Activated T-helper 1 cell treated with anti-CD3 and anti-CD28 coated beads, Interleukin-12 subunit alpha, Interleukin-12 subunit beta, Interleukin-2, Interleukin-4 antibody, amounts not matched to agents 30 ng/mL and 10 ng/mL and 1 ng/mL, durations not matched to agents 14 hours and 24 hours and 36 hours (primary cell): ENCODE measurements at places on chromosomes 2 and 18. TPM values are rescaled to one million over a fixed set of nuclear protein-coding genes. Genes with fewer than 3 reads are reported as not detected.

The ABHD1 gene
- 0.34 and 0.96 TPM in 2 replicates for total RNA-seq

The SKOR2 gene
- not detected in 2 replicates for total RNA-seq

DNA sequence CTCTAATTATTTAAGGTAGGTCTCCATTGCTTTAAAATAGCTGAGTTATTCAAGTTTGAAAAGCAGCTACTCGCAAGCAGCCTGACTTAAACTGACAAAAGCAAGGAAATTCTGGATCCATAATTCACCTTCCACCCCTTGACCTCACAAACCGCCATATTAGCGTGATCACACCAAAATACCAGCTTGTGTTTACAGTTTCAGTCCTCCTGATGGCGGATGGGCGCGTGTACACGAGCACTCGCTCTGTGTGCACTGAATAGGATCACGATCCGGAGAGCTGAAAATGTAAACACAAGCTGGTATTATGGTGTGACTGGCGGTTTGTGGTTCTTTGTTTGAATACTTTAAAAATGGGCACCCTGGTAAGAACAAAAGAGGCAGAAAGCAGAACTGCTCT, 42.4 kb upstream of the PSMD14 start:
- H3K27ac ChIP-seq = no peak overlapping the region
- H3K27me3 ChIP-seq = peaks cover 19% of the 10 kb centered on the region
- no peaks in the 10 kb centered on the region for H3K36me3 ChIP-seq
- no peak overlapping the region for H3K4me3 ChIP-seq

DNA sequence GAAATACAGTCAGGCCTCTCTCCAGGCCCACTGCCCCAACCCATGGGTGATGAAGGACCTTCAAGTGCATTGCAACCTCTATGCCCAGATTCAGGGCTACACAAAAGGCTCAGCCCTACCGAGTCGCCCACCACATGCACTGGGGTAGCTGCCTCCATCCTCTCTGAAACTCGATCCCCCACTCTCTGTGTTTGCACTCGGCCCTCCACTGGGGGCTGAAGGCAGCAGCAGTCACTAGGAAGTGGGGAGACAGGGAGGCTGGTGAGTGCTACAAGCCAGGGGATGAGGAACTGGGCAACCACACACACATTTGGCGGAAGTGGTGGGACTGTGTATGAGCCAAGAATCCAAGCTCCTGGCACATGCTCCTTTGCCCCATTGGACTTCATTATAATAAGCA, 94.6 kb downstream of the CERS6 start:
- DNase-seq = no peak
- H3K27ac ChIP-seq = no peak overlapping the region
- peaks cover 8% of the 10 kb centered on the region for H3K4me1 ChIP-seq
- H3K4me3 ChIP-seq = no peak overlapping the region
- H3K27me3 ChIP-seq = no peaks in the 10 kb centered on the region

The CYP1B1 gene
- 12.7 and 14.7 TPM in 2 replicates for total RNA-seq

GRCh38 chr2:106065983-106066820, 127.9 kb downstream of the UXS1 start:
- no peak overlapping the region for H3K27ac ChIP-seq
- peak overlapping the region; percentile 71 for H3K4me3 ChIP-seq
- no peaks in the 10 kb centered on the region for H3K36me3 ChIP-seq

DNA sequence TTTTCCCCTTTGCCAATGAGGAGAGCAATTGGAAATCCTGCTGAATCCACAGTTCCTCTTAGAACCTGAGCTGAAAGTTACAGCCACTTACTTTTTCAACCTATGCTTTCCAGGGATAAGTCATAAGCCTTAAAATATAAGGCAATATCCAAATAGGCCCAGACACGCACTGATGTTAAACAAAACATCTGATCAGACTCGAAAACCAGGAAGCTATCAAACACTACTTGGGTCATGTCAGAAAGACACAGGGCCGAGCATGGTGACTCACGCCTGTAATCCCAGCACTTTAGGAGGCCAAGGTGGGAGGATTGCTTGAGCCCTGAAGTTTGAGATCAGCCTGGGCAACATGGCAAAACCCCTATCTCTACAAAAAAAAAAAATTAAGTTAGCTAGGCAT, 192.1 kb downstream of the SP3 start:
- no peak overlapping the region for H3K4me3 ChIP-seq
- no peaks in the 10 kb centered on the region for H3K4me1 ChIP-seq
- DNase-seq = no peak
- no peak overlapping the region for H3K27ac ChIP-seq
- no peaks in the 10 kb centered on the region for H3K27me3 ChIP-seq

DNA sequence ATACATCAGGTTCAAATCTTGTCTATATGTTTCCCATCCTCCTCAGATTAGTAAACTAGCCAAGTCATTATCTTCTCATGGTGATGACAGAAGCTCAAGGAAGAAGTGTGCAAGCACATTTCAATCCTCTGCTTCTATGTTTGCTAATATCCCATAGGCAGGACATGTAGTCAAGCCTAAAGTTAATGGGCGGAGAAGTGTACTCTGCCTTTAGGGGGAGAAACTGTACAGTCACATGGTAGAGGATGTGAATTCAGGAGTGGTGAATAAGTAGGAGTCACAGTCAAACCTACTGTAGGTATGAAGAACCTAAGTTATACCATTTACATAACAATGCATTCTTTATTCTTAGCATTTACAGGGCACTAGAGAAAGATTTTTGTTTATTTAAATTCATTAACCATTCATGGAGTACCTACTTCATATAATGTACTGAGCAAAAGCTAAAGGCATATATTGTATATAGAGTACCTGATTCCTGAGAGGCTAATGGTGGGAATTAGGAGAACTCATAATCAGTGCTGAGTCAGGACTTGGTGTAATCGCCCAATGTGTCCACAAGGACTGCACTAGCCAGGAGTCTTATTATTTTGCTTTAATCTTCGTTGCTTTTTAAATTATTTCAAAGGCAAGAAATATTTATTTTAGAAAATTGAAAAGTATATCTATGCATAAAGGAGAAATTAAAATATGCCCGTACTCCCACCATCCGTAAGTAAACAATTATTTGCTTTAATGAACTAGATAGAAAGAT, 394.3 kb upstream of the ETAA1 start:
- H3K27ac ChIP-seq = no peak overlapping the region
- H3K4me3 ChIP-seq = no peak overlapping the region
- no peak for DNase-seq
- no peaks in the 10 kb centered on the region for H3K27me3 ChIP-seq
- no peaks in the 10 kb centered on the region for H3K36me3 ChIP-seq

DNA sequence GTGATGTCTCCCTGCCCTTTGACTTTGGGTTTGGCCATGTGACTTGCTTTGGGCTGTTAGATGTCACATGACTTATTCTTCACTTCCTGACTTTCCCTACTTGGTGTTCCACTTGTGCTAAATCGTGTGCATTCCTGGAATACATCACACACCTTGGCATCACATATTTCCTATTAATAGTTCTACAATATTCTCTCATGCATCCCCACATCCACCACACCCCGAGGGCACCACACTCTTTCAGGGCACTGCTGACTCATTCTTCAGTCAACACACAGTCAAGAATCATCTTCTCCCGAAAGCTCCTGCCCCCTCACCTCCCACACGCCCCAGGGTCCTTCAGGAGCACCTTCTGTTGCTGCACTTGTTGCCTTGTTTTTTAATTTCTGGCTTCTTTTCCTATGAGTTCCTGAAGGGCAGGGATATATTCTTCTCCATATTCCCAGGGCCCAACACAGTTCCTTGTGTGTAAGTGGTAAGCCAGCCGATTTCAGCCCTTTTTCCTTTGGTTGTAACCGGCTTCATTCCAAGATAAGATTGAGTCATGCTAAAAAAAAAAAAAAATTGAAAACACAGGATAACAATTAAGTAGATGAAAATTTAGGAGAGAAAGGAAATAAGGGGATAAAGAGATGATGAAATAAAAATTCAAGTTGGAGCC, 341.4 kb downstream of the SLC4A3 start:
- no peaks in the 10 kb centered on the region for H3K36me3 ChIP-seq
- H3K4me3 ChIP-seq = no peak overlapping the region
- H3K27me3 ChIP-seq = peaks cover under 1% of the 10 kb centered on the region
- no peaks in the 10 kb centered on the region for H3K4me1 ChIP-seq
- H3K27ac ChIP-seq = no peak overlapping the region
- DNase-seq = no peak

DNA sequence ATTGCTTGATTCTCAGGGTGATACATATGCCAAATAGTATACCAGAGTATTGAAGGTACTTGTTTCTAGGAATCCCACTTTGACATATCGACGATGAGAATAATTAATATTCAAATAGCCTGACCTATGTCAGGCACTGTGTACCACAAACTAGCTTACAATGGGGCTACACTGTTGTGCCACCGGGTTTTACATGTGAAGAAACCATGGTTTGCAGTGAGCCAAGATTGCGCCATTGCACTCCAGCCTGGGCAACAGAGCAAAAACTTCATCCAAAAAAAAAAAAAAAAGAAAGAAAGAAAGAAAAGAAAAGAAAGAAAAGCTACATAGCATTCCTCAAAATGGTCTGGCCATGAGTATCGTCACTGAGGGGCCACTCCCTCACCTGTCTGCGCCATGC, 25.5 kb downstream of the GYPC start:
- no peaks in the 10 kb centered on the region for H3K27me3 ChIP-seq
- H3K4me1 ChIP-seq = peaks cover 27% of the 10 kb centered on the region
- no peak overlapping the region for H3K4me3 ChIP-seq
- peaks cover 39% of the 10 kb centered on the region for H3K36me3 ChIP-seq
- DNase-seq = no peak

The GALNT13 gene
- total RNA-seq = not detected in 2 replicates

- H3K4me1 ChIP-seq = no peaks in the 10 kb centered on the region
- DNase-seq = no peak
- H3K27me3 ChIP-seq = no peaks in the 10 kb centered on the region
- no peaks in the 10 kb centered on the region for H3K36me3 ChIP-seq
- no peak overlapping the region for H3K27ac ChIP-seq
Measured at GRCh38 chr18:38244480-38244879, 678.9 kb upstream of the CELF4 start.

- no peaks in the 10 kb centered on the region for H3K27me3 ChIP-seq
- H3K4me1 ChIP-seq = peaks cover 5% of the 10 kb centered on the region
- DNase-seq = no peak
- no peak overlapping the region for H3K27ac ChIP-seq
- no peak overlapping the region for H3K4me3 ChIP-seq
Measured at GRCh38 chr2:104734937-104735586, 118.9 kb upstream of the POU3F3 start.
